Muscle of arm (tissue), 14 donors: ENCODE measurements at places on chromosomes 2 and 18. TPM values are rescaled to one million over a fixed set of nuclear protein-coding genes. Genes with fewer than 3 reads are reported as not detected.

Gene SERPINB8
- 1.4 TPM for polyA plus RNA-seq

GRCh38 chr18:36830158-36830495 lies 1.2 kb downstream of the KIAA1328 start:
- no peak for DNase-seq

Gene REG3A
- not detected for polyA plus RNA-seq

Gene SPATA3
- polyA plus RNA-seq: not detected

GRCh38 chr2:74947703-74948102 lies 10.7 kb upstream of the POLE4 start:
- DNase-seq: no peak

DNA sequence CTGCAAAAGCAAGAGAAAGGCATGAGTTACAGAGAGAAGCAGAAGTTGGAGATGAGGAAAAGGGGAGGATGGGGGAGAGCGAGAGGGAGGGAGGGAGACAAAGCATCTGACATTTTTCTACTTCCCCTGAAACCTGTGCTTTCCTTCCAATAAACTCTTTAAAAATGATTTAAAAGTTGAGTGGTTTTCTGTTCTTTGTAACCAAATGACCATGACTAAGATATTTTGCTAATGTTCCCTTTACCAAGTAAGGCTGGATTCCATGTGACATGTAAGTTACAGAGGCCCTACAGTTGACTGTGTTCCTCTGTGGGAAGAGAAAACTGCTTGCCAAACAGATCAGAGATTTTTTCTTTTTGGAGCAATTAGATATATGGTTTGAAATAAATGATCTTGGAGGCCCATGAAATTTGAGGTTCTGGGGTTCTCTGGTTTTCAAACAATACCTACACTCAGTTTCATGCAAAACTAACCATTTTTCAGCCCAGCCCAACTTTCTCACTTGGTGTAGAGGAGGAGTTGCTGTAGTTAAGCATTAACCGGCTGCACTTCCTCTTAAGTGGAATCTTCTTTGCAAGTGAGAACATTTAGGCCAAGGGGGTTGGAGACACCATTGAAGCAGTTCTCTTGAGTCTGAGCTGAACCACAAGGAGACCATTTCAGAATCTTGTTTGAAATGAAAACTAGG lies 34.5 kb downstream of the INSIG2 start:
- DNase-seq: peak; percentile 14

Gene FIGN
- polyA plus RNA-seq: 2.1 TPM

GRCh38 chr2:85405201-85406059 lies 4.7 kb downstream of the CAPG start:
- no peak for DNase-seq
